ENCODE measurements at places on chromosomes 7 and 10. TPM values are rescaled to one million over a fixed set of nuclear protein-coding genes. Genes with fewer than 3 reads are reported as not detected.

The C10orf67 gene
- 0.07 TPM for total RNA-seq

The GRK5 gene
- 23.0 TPM for total RNA-seq

- H3K4me3 ChIP-seq: no peak overlapping the region
- peaks cover 2% of the 10 kb centered on the region for H3K27me3 ChIP-seq
- no peaks in the 10 kb centered on the region for H3K4me1 ChIP-seq
- DNase-seq: no peak
- no peaks in the 10 kb centered on the region for H3K36me3 ChIP-seq
- H3K27ac ChIP-seq: no peak overlapping the region
These were observed 52.3 kb downstream of the SHTN1 start for GRCh38 chr10:116952729-116953128.

- H3K27me3 ChIP-seq: no peaks in the 10 kb centered on the region
- peaks cover 13% of the 10 kb centered on the region for H3K4me1 ChIP-seq
- H3K36me3 ChIP-seq: peaks cover 58% of the 10 kb centered on the region
- no peak overlapping the region for H3K4me3 ChIP-seq
- DNase-seq: no peak
These were observed 7.1 kb downstream of the ASNS start for GRCh38 chr7:97865104-97865503.

GRCh38 chr7:74334030-74334429 lies 44.8 kb downstream of the CLIP2 start:
- no peaks in the 10 kb centered on the region for H3K4me1 ChIP-seq
- H3K4me3 ChIP-seq: no peak overlapping the region
- no peaks in the 10 kb centered on the region for H3K36me3 ChIP-seq
- H3K27me3 ChIP-seq: peaks cover 1% of the 10 kb centered on the region

Data from activated CD4-positive, alpha-beta memory T cell treated with anti-CD3 and anti-CD28 coated beads for 36 hours (primary cell).